ENCODE measurements at places on chromosomes 1 and 21.

DNA sequence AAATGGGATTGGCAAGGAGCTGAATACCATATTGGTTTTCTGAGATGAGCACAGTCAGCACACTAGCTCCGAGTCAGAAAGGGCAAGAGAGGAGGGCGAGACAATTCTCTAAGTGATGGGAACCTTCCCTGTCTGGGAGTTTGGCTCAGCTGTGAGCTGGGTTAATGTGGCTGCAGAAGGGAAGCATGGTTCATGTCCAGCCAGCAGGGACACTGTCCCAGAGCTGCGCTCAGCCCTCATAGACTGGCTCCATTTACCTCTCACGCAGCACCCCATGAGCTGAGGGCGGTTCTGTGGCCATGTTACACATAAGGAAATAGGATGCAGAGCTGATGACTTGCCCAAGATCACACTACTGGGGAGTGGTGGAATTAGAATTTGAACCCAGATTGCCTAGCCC lies 15.7 kb upstream of the CPT2 start:
- no peak for DNase-seq

GRCh38 chr1:26009796-26010447 lies 11.7 kb upstream of the EXTL1 start:
- no peak for DNase-seq

GRCh38 chr1:30569384-30569783 lies 154.0 kb downstream of the MATN1 start:
- DNase-seq: no peak

GRCh38 chr1:6294080-6294889 lies 33.4 kb upstream of the GPR153 start:
- DNase-seq: no peak

GRCh38 chr1:21239221-21239620 lies 51.0 kb downstream of the ECE1 start:
- DNase-seq: no peak

DNA sequence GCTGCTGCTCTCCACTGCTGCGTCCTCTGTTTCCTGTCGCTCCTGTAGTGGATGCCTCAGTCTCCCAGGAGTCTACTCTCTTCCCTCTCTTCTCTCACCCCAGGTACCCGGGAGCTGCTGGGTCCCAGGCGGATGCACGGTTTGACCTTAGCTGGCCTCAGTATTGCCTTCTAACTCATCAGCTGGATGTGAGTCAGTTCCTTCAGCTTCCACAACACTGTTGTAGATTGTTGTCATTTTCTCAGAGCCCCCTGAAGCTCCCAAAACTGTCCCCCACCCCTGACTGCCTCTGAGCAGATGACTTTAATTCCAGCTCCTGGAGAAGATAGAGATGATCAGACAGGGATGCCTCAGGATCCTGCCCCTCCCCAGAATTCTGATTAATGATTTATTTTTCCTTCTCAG lies 7.2 kb downstream of the CNIH3 start:
- DNase-seq: no peak

DNA sequence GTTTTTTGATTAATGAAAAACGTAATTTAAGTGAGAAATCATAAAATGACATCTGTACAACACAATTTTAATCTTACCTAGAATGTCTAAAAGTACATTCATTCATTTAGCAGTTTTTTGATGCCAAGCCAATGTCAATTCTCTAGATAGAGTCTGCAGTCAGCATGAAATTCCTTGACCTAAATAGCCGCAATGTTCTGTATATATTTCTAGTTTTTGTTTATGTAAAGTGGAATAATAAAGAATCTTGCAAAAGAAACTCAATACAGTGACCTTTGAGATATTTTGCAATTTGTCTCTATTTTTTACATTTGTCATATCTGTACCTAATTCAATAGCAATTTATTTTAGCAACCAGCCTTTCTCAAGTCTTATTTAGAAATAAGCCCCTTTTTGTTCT lies 176.0 kb downstream of the ATP6V1G3 start:
- DNase-seq: no peak

DNA sequence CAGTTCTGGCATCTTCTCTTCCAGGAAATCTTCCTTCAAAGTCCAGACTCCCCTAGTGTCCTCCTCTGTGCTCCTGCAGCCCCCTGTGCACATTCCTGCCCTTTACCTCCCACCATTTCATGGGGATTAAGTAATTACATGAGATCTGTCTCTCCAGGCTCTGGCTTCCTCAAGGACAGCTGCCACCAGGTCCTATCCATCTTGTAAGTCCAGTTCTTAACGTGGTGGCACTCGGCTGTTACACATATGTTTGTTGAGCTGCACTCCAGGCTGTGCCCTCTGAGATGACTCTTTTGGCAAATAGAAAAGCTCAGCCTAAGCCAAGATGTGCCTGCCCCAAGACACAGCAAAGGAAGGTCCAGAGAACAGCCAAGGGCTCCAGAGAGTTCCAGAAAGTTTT lies 57.4 kb upstream of the CAMK1G start:
- no peak for DNase-seq

- DNase-seq: no peak
These were observed 9.3 kb downstream of the FMO1 start for GRCh38 chr1:171257607-171258076.

- DNase-seq: no peak
These were observed 462.1 kb downstream of the LMO4 start for GRCh38 chr1:87790756-87791155.

DNA sequence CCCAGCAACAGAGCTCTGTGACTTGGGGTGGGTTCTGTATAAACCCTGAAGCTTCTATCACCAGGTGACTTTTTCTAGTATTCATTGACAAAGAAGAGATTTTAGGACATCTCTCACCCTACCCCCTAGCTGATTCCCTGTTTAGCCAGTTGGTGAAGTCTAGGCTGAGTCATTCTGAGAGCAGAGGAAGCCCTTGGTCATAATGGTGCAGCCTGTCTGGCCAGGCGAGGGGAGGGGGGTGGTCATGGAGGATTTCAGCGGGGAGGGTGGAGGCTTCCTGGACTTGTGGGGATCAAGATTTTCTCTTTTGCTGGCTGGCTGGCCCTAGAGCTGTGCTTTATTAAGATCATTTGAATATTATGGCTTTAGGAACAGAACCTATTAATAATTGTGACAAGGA lies 262.6 kb downstream of the CAMTA1 start:
- DNase-seq: no peak

DNA sequence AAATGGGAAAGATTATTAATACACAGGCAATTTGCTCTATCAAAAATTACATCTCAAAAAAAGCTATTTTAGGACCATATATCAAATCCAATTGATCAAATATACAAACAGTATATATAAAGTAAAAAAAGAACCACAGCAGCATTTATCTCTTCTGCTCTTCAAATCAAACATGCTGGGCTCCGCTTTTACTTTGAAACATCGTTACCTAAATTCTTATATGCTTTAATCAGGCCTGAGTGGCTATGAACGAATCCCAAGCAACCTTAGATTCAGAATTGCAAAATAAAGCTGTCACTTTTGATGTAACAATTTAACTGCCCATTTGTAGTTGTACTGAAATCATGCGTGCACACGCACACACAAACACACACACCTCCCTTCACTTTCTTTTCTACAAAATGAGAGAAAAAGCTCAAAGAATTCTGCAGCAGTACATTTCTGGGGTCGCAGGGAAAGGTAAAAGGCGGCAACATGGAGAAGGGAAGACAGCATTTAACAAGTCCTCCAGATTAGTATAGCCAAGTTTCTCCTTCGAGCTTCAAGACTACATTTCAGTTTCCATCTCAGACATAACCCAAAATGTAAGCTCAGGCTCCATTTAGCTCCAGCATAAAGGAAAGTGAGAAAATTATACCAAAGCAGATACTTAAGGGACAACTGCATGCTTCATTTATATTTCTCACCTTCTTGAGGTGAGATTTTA lies 92.2 kb upstream of the TTC39A start:
- no peak for DNase-seq

DNA sequence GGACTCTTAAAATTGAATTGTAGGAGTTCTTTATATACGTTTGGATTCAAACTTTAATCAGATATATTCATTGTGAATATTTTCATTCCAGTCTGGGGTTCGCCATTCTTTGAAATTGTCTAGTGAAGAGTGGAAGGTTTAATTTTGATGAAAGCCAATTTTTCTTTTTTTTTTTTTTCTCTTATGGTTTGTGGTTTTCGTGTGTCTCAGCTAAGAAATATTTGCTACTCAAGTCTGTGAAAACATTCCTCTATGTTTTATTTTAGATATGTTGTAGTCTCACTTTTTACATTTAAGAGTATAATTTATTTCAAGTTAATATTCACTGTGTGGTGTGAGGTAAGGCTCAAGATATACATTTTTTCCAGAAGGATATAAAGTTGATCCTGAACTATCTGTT lies 220.5 kb downstream of the KCNT2 start:
- DNase-seq: no peak

GRCh38 chr1:240092301-240093119 lies 827 bp downstream of the FMN2 start:
- no peak for DNase-seq

DNA sequence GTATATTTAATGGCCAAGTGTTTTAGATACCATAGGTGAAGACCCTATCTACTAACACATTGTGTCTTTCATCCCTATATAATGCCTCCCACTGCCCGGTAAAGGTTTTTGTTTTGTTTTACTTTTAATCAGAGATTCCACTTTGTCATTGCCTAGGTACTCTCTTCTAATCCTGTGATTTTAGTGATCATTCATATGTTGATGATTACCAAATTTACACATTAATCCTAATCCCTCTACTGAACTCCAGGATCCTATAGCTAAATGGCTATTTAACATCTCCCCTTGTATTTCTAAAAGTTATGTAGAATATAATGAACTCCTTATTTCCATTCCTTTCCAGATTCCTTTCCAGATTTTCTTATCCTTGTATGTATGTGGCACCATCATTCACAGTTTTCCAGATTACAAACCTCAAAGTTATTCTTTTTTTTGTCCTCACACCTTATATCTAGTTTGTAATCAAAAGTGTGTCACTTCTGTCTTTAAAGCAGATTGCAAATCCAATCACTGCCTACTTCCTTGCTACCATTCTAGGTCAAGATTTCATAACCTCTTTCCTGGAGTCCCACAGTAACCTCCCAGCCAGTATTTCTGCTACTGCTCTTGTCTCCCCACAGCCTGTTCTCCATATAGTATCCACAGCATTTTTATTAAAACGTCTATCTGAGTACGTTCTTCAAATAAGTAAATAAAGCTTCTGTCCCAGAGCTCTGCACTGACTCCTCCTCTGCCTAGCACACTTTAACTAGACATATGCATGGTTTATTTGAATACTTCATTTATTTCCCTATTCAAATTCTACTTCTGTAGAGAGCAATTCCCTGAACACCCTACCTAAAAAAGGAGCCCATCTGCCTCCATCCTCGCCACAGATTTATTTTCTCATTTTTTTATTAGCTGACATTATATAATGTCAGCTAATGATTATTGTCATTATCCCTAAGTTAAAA lies 157.8 kb downstream of the KCNT2 start:
- DNase-seq: no peak

DNA sequence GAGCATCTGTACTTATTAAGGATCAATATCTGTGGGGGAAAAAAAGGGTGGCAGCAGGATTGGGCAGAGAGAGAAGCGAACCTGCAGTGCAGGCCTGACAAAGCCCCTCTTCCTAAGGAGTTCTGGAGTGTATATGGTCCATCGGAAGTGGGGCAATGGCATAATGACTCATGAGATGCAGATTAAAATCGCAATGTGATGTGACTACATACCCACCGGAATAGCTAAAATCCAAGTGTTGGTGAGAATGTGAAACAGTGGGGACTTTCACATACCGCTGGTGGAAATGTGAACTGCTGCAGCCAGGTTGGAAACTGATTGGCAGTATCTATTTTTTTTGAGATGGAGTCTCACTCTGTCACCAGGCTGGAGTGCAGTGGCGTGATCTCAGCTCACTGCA lies 8.2 kb upstream of the CREG1 start:
- DNase-seq: no peak

DNA sequence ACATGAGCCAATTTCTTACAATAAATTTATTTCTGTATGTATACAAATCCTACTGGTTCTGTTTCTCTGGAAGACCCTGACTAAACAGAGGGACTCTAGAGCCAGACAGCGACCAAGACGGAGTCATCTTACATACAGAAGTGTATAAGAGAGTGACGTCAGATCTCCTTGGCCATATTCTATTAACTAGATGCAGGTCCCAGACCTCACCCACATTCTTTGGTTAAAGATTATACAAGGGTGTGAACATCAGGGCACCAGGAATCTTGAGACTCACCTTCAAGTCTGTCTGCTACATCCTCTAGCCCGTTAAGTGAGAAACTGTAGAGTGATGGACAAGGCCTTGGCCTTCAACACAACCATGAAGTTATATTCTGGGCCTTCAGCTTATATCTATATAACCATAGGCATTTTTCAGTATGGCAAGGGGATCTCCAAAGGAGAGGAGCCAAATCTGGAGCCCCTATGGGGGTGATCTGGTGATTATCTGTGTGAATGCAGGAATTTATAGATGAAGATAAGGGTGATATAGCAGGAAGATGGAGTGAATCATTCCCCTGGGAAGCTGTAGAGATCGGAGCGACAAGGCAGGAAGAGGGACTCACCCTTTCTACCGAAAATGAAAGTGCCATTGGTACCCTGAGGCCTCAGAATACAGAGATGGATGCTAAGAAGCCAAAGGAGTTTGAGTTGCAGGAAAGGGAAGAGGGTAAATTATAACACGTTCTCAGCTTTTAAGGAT lies 83.9 kb downstream of the ADAMTS1 start:
- no peak for DNase-seq

DNA sequence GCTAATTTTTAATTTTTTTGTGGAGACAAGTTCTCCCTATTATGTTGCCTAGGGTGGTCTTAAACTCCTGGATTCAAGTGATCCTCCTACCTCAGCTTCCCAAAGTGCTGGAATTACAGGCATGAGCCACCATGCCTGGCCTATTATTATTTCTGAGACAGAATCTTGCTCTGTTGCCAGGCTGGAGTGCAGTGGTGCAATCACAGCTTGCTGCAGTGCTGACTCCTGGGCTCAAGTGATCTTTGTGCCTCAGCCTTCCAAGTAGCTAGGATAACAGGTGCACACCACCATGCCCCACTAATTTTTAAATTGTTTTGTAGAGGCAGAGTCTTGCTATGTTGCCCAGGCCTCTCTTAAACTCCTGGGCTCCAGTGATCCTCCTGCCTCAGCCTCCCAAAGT lies 196.3 kb downstream of the CAMTA1 start:
- no peak for DNase-seq
